ENCODE measurements at places on chromosomes 12 and 14. TPM values are rescaled to one million over a fixed set of nuclear protein-coding genes. Genes with fewer than 3 reads are reported as not detected.
A peak's percentile ranks its signal among the peaks of the same experiment; 100 is the strongest.

DNA sequence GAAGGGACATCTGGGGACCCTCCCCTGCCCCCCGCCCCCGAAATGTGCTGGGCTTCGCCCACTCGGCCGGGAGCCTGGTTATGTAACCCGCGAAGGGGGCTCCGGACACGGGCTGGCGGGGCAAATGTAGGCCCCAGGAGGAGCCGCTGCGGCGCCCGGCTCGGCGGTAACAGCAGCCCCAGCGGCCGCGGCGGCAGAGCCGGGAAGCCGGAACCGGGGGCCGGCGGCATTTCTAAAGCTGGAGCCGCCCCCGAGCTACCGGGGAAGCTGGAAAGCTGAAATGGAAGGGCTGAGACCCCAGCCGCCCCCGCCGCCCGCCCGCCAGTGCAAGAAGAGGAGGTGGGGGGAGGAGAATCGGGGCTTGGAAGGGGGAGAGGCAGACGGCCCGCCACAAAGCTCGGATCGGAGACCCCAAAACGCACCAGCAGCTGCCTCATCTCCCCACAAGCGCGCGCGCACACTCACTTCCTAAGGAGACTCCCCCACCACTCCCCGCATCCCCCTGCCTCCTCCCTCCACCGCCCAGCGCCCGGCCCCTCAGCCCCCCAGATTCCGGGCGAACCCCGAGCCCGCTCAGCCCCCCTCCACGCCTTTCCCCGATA, 1.5 kb downstream of the KDM2B start:
- H3K27ac ChIP-seq = peak overlapping the region; percentile 99
- H3K4me1 ChIP-seq = peaks cover 32% of the 10 kb centered on the region
- H3K4me3 ChIP-seq = peak overlapping the region; percentile 99
- peak; percentile 39 for DNase-seq
- no peaks in the 10 kb centered on the region for H3K27me3 ChIP-seq
- peaks cover 2% of the 10 kb centered on the region for H3K36me3 ChIP-seq

The MMP17 gene
- not detected for polyA plus RNA-seq

The ATP5MC2 gene
- 519 TPM for polyA plus RNA-seq

The MTA1 gene
- polyA plus RNA-seq = 3.6 TPM

The SMAGP gene
- 18.5 TPM for polyA plus RNA-seq

GRCh38 chr14:21231020-21231652, 38.1 kb downstream of the HNRNPC start:
- H3K36me3 ChIP-seq = peaks cover 17% of the 10 kb centered on the region
- peaks cover 84% of the 10 kb centered on the region for H3K4me1 ChIP-seq
- H3K4me3 ChIP-seq = peak overlapping the region; percentile 68
- H3K27ac ChIP-seq = peak overlapping the region; percentile 86
- peak; percentile 32 for DNase-seq

DNA sequence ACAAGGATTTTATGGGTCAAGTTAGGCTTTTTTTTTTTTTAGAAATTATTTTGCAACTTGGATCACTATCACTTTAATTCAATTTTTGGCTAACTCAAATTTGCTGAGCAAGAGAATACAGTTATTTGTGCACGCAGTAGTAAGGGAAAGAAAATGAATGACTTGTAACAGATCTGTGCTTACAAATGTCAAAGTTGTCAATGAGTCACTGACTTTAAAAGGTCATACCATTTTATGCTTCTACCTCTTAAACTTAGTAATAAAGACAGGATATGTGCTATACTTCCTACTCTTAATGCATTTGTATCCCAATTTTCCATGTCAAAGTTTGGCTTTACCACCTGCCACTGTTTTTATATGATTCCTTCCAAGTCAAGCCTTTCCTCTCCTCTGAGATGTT, 131.1 kb upstream of the FBXO33 start:
- H3K4me1 ChIP-seq = no peaks in the 10 kb centered on the region
- DNase-seq = no peak
- H3K4me3 ChIP-seq = no peak overlapping the region
- no peaks in the 10 kb centered on the region for H3K36me3 ChIP-seq
- H3K27me3 ChIP-seq = no peaks in the 10 kb centered on the region
- H3K27ac ChIP-seq = no peak overlapping the region

GRCh38 chr12:78418919-78419318, 445.7 kb upstream of the SYT1 start:
- DNase-seq = no peak
- no peak overlapping the region for H3K4me3 ChIP-seq
- no peaks in the 10 kb centered on the region for H3K36me3 ChIP-seq
- H3K27ac ChIP-seq = no peak overlapping the region

- peaks cover 4% of the 10 kb centered on the region for H3K27me3 ChIP-seq
- no peak for DNase-seq
- H3K36me3 ChIP-seq = no peaks in the 10 kb centered on the region
- H3K4me1 ChIP-seq = no peaks in the 10 kb centered on the region
- H3K27ac ChIP-seq = no peak overlapping the region
Measured at GRCh38 chr12:95582230-95583058, 31.2 kb upstream of the USP44 start.

- H3K27me3 ChIP-seq = no peaks in the 10 kb centered on the region
- DNase-seq = no peak
- no peak overlapping the region for H3K27ac ChIP-seq
- H3K36me3 ChIP-seq = no peaks in the 10 kb centered on the region
- H3K4me3 ChIP-seq = no peak overlapping the region
Measured at GRCh38 chr12:16622338-16622737, 16.4 kb upstream of the LMO3 start.

- no peaks in the 10 kb centered on the region for H3K27me3 ChIP-seq
- peaks cover 38% of the 10 kb centered on the region for H3K36me3 ChIP-seq
- H3K27ac ChIP-seq = no peak overlapping the region
- no peak overlapping the region for H3K4me3 ChIP-seq
- no peak for DNase-seq
- peaks cover 10% of the 10 kb centered on the region for H3K4me1 ChIP-seq
Measured at GRCh38 chr14:59262717-59263454, 74.4 kb downstream of the DAAM1 start.

DNA sequence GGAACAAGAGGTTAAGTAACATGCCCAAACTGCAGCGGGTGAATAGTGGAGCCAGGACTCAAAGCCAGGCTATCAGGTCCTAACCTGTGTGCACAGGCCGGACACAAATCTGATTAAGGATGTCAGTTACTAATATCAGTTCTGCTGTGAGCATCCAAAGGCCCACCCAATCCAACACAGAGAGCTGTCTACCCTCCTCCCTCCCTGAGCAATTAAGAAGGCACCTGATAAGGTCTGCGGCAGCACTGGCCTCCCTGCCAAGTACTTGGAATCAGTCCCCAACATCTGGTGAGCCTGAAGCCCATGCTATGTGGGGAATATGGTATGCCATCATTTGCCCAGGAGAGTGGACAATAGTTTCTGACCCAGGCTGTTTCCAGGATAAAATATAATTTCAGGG, 3.9 kb downstream of the HEBP1 start:
- peaks cover 40% of the 10 kb centered on the region for H3K4me1 ChIP-seq
- H3K36me3 ChIP-seq = no peaks in the 10 kb centered on the region
- no peaks in the 10 kb centered on the region for H3K27me3 ChIP-seq
- no peak overlapping the region for H3K27ac ChIP-seq
- no peak for DNase-seq

The UNC119B gene
- 11.5 TPM for polyA plus RNA-seq

The FOXG1 gene
- not detected for polyA plus RNA-seq

The TAS2R10 gene
- not detected for polyA plus RNA-seq

DNA sequence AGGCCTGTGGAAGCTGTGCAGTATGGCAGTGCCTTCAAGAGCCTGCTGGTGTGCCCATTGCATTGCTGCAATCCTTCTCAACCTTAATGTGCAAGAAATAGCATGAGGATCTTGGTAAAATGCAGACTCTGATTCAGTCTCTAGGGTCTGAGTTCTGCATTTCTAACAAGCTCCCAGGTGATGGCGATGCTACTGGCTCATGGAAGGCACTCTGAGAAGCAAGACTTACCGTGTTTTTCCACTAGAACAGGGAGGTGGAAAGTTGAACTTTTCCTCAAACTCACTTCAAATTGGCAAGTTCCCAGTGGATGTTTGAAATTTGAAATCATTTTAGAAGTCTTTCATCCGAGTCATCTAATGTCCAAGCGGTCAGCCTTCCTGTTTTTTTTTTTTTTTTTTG, 55.5 kb downstream of the MYRFL start:
- H3K36me3 ChIP-seq = no peaks in the 10 kb centered on the region
- no peak overlapping the region for H3K4me3 ChIP-seq
- peaks cover 17% of the 10 kb centered on the region for H3K27me3 ChIP-seq
- no peak for DNase-seq

DNA sequence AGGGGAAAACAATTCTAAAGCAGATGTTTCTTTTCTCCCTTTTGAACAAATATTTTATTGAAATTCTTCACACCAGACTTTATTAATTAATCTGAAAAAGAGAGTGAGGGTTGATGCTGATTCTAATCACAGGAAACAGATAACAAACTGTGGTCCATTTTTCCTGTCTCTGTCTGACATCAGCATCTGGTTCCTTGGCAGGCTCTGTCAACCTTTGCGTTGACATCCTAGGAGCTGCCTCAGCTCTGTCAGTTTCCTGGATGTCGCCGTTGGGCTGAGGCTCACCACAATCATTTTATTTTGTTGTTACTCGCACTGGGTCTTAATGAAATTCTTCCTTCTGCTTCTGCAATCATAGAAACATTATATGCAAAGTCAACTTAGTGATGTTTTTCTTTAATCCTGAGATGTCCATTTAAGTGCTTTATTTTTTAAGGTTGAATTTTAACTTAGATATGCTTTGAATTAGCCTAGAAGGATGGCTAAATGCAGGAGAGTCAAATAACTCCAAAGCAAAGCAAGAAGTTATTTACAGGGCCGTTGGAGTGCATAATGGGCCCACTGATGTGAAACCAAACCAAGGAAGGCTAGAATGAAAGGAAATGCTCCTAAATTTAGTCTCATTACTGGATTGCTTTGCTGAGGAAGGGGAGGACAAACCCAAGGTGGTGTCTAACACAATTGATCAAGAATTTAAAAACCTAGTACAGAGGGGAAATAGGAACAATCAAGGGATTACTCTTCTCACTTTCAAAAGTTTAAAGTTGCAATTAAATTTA, 542.4 kb downstream of the FLRT2 start:
- no peaks in the 10 kb centered on the region for H3K27me3 ChIP-seq
- H3K36me3 ChIP-seq = peaks cover 15% of the 10 kb centered on the region
- no peak overlapping the region for H3K4me3 ChIP-seq
- H3K27ac ChIP-seq = no peak overlapping the region
- H3K4me1 ChIP-seq = peaks cover 13% of the 10 kb centered on the region

All from naive thymus-derived CD8-positive, alpha-beta T cell (primary cell).